ENCODE measurements at places on chromosomes 7 and 10. TPM values are rescaled to one million over a fixed set of nuclear protein-coding genes. Genes with fewer than 3 reads are reported as not detected.

- no peak for DNase-seq
Measured at GRCh38 chr7:69747144-69747543, 148.9 kb downstream of the AUTS2 start.

GRCh38 chr10:102611514-102612087 is 32.7 kb upstream of the TRIM8 start:
- no peak for DNase-seq

DNA sequence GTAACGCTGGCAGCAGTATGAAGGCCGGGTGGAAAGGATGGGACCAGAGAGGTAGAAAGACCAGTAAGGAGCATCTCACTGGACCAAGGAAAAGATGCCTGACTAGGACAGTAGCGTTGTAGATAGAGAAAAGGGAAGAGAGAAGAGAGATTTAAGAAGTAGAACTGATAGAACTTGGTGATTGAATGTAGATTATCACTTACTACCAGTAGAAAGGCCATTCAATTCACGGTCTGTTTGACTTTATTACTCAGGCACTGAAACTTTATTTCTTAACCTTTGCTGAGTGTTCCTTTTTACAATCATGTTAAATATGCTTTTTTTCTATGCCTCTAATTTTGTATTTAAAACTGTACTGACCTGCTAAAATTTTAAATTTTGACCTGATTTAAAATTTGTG is 12.2 kb downstream of the MCU start:
- no peak for DNase-seq

The FAM180A gene
- total RNA-seq, result not detected

The FAM13C gene
- not detected for total RNA-seq

- no peak for DNase-seq
Measured at GRCh38 chr7:112192236-112193154, 13.7 kb downstream of the DOCK4 start.

DNA sequence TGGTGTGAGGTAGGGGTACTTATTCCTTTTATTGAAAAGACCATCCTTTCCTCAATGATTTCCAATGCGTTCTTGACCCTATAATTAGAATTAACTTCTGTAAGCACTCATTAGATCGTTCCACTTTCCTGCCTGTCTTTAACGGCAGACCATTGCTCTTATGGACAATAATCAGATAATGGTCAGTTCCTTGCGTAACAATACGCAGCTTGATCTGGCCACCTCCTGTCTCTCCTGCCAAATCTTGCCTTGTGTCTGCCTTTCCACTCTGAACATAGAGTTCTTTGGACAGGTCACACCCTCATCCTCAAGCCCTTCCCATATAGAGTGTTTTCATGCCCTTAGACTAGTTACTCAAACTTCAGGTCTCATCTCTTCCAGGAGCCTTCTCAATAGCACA is 2.4 kb upstream of the WIPI2 start:
- DNase-seq, result no peak
